ENCODE measurements at places on chromosomes 2 and 18.

DNA sequence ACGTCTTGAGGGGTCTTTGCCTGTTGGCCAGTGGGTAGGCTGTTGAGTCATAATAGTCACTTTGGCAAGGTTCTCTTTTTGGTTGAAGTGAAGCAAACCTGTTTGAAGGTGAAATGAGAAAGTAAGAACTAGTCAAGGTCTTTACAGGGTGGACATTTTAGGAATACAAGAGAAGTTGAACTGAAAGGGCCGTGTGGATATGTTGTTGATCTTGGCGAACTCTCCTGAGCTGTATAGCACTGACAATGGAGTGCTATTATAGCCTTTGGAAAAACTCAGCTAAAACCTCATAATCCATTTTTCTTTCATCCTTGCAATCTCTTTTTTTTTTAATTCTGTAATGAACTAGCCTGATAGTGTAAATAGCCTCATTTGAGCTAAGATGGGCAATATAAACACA, 248.1 kb downstream of the MEIS1 start:
- no peak for DNase-seq

DNA sequence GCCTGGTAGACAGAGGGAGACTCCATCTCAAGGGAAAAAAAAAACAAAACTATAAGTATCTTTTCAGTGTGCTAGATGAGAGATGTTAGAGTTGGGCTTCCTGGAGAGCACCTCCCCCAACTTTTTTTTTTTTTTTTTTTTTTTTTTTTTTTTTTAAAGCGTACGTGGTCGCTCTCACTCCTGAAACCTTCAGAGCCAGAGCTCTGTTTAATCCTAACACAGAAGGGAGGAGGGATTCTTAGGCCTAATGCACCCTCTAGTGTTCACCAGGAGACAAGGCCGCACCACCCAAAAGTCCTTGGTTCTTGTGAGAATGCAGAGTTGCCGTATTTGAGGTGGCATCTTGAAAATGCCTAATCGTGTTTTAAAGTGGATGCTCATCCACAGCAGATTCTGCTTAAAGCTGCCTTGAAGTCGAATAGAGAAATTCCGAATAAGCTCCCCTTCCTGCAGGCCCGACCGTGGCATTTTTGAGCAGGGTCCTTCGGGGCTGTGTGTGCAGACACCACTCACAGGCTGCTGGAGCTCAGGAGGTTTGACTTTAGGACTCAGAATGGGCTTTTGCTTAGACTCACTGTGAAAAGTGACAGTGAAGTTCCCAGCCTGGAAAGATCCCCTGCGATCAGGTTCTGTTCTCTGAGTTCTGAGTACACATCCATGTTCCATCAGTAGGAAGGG, 252.6 kb downstream of the AGAP1 start:
- peak; percentile 81 for DNase-seq

- no peak for DNase-seq
Observed at GRCh38 chr18:57059366-57059765, 87.5 kb upstream of the BOD1L2 start.

- no peak for DNase-seq
Observed at GRCh38 chr18:7608781-7609201, 41.7 kb downstream of the PTPRM start.

DNA sequence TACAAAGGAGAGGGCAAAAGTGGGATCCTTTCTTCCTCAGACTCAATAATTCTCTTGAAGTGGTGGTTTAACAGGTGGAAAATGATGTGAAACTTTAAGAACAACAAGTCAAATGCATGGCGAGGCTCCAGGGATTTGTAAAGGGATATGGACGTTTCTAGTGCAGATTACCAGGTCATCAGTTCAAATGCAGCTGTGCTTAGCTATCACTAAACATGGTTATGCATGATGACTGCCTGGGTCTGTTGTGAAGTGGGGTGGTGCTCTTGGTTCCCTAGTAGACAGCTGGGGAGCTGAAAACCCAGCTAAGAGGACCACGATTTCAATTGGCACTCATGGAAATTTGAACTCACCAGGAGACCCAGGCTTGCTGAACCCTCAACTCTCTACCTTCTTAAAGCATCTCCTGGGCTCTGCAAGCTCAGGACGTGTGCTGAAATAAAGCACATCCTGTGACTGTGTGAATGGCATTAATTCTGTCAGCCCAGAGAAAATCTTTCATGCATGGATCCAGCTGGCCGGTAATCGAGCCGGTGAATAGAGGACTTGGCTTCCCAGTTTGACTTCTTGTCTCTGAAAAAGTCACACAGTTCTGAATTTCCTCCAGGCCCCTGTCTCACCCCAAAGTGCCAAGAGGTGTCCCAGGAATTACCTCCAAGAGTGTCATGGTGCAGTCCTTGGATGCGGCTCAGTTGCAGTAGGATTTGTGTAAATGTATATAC, 146.1 kb downstream of the MTX2 start:
- no peak for DNase-seq

DNA sequence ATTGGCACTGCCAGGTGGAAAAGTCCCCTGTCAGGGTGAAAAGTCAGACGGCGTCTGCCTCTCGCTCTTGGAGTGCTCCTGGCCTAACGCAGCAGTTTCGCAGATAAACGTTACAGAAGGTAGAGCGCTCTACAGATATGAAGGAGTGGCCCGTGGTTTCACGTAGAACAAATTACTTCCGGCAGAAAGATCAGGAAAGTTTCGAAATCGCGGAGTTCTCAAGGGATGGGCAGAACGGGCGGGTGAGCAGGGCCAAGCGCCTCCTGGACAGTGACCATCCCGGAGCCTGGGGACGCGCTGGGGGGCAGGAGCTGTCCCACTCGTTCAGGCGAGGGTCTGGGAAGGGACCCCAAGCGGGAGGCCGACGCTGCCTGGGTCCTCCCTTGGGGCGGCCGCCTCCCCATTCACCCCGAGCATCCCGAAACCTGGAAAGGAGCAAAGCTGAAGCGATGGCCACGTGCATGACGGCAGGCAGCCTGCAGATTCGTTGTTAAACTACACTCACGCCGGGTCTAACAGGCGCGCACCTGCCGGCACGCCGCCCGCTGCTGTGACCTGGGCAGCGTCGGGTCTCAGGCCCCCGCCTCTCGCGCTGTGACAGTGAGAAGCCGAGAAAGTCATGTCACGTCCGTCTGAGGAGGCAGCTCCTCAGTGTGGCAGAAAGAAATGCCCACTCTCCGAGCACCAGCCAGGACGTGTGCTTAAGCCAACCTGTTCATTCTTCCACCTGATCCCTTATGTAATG, 122.9 kb upstream of the SALL3 start:
- no peak for DNase-seq

All from SW480 (cell line).